ENCODE measurements at places on chromosomes 1 and 21. TPM values are rescaled to one million over a fixed set of nuclear protein-coding genes. Genes with fewer than 3 reads are reported as not detected.

- DNase-seq = no peak
Measured at GRCh38 chr21:42650033-42650370, 3.4 kb upstream of the PDE9A start.

GRCh38 chr1:66270119-66270812 is 263.7 kb upstream of the SGIP1 start:
- no peak for DNase-seq

Gene SFN
- total RNA-seq = 7.0 TPM

- DNase-seq = no peak
Measured at GRCh38 chr1:17273096-17273495, 24.2 kb downstream of the PADI3 start.

DNA sequence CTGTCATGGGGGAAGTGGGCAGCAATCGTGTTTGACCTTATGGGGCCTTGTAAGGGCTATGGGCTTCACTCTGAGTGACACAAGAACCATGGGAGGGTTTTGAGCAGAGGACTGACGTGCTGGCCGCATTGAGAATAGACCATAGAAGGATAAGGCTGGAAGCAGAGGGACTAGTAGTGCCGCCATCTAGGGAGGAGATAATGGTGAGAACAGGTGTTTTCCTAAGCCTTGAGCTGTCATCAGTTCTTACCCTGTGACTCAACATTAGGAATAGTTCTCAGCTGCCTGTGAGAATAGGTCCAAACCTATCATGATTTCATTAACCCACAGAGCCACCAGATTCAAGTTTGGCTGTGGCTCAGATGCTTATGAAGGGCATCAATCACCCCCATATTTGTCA is 228.5 kb downstream of the CACNA1E start:
- no peak for DNase-seq

- peak; percentile 6 for DNase-seq
Measured at GRCh38 chr1:106534612-106535011, 521.9 kb upstream of the PRMT6 start.

DNA sequence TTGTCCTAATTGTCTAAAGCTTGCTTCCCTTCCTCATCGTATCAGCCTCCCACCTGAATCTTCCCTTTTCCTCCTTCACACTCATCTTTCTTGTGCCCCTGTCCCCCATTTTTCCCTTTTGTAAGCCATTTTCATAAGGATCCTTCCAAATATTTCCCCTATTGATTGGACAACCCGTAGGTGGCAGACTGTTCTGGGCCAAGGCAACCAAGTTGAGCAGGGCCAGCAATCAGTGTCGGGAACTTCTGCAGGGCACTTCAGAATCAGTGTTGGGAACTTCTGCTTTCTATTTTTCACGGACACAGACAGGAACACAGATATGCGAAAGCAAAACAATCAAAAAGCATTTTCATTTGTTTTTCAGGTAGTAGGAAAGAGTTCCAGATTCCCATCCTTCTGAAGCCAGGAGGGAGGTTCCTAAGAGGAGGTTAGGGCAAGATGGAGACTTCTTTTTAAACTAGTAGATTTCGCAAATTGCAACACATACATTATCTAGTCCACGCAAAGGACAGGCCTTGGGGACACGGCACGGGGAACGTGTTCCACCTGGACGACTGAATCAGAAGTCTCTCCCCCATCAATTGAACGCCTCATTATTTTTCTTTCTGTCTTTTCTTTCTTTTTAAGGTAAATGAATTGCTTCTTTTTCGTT is 691 bp upstream of the MPZL1 start:
- peak; percentile 55 for DNase-seq

GRCh38 chr1:25055961-25056360 is 125.9 kb upstream of the RUNX3 start:
- no peak for DNase-seq

- no peak for DNase-seq
Measured at GRCh38 chr1:31650161-31651088, 5.7 kb upstream of the PEF1 start.

DNA sequence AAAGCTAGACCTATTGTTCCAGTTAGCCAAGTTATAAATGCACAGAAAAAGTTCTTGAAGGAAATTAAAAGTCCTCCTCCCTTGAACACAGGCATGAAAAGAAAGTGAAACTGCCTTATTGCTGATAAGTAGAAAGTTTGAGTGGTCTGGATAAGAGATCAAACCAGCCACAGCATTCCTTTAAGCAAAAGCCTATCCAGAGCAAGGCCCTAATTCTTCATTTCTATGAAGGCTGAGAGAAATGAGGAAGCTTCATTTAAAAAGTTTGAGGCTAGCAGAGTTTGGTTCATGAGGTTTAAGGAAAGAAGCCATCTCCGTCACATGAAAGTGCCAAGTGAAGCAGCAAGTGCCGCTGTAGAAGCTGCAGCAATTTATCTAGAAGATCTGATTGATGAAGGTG is 2.7 kb upstream of the SSX2IP start:
- DNase-seq = no peak

DNA sequence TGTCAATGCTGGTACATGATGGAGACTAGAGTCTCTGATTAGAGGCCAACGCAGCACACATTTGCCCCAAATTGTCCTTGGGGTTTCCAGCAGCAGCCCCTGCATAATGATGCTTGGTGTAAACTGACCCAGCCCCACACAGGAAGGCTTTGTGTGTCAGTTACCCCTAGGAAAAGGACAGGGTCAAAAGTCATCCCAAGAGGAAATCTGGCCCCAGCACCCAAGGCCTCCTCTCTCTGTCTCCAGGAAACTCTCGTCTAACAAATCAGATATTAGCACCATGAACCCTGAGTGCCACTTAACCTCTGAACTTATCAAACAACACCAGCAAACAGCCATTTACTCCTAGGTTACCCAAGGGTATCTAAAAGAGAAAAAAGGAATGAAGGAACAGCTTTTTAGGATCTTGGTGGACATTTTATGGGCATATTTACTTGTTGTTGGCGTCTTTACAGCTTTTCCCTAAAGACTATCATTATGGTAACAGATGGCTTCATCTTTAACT is 84.5 kb downstream of the PSMG1 start:
- no peak for DNase-seq

- no peak for DNase-seq
Measured at GRCh38 chr1:26289158-26290059, 9.5 kb downstream of the SH3BGRL3 start.

GRCh38 chr1:241592273-241592958 is 47.8 kb downstream of the CHML start:
- DNase-seq = peak; percentile 87

- no peak for DNase-seq
Measured at GRCh38 chr1:53546409-53547155, 87.4 kb downstream of the DMRTB1 start.

DNA sequence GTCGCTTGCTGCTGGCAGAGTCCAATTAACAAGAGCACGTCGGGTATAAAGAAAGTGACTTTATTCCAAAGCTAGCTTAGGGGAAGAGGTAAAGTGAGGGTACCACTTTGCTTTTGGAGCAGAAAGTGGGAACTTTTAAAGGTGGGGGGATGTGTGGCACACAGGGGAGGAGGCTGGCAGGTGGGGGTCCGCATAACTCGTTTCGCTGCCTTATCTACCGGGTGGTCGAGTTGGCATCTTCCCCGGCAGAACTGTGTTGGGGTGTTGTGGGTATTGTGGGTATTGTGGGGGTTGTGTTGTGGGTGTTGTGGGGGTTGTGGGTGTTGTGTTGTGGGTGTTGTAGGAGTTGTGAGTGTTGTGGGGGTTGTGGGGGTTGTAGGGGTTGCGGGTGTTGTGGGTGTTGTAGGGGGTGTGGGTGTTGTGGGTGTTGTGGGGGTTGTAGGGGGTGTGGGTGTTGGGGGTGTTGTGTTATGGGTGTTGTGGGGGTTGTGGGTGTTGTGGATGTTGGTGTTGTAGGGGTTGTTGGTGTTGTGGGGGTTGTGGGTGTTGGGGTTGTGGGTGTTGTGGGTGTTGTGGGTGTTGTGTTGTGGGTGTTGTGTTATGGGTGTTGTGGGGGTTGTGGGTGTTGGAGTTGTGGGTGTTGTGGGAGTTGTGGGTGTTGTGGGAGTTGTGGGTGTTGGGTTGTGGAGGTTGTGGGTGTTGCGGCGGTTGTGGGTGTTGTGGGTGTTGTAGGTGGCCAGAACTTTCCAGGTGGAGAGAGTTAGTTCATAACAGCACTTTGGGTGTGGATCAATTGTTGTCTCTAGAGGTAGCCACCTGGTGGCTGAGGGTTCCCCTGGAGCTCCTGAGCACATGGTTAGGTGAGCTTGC is 52.7 kb downstream of the AGPAT3 start:
- no peak for DNase-seq

GRCh38 chr1:14403961-14404645 is 194.4 kb upstream of the KAZN start:
- no peak for DNase-seq

Gene MPC2
- 46.0 TPM for total RNA-seq

DNA sequence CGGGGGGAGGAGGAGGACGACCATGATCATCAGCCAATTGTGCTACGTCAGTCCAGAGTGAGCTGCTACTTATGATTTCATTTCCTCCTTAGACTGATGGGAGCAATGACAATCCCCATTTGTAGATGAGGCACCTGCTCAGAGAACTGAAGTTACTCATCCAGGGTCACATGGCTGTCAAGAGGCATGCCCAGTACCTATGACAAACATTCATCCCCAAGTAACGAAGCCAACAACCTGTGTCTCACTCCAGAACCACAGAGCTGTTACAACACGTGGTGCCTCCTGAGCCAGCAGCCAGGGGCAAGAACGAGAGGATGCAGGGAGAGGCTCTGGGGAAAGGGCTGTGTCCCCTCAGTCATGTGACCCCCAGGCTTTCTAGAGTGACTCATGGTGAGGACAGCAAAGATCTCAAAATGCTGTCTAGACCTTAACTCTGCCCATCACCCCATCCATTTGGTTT is 93.6 kb downstream of the SIM2 start:
- peak; percentile 87 for DNase-seq

- DNase-seq = no peak
Measured at GRCh38 chr1:115505148-115505571, 136.6 kb upstream of the VANGL1 start.

Gene ETV3L
- not detected for total RNA-seq

DNA sequence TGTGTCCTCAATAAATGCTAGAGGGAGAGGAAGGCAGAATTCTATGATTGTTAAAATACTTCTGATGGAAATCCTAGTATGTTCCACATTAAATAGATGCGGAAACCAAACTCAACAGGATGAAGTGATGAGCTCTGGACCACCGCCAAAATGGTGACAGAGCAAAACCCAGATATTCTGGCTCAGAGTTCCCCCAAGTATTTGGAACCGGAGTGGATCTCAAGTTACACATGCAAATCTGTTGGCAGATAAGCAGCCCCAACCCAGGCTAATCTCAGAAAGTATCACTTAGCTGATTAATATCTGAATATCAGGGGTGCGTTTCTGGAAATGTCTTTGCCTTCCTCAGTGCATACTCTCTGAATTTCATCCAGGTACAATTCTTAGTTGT is 17.4 kb upstream of the GRHL3 start:
- DNase-seq = no peak

DNA sequence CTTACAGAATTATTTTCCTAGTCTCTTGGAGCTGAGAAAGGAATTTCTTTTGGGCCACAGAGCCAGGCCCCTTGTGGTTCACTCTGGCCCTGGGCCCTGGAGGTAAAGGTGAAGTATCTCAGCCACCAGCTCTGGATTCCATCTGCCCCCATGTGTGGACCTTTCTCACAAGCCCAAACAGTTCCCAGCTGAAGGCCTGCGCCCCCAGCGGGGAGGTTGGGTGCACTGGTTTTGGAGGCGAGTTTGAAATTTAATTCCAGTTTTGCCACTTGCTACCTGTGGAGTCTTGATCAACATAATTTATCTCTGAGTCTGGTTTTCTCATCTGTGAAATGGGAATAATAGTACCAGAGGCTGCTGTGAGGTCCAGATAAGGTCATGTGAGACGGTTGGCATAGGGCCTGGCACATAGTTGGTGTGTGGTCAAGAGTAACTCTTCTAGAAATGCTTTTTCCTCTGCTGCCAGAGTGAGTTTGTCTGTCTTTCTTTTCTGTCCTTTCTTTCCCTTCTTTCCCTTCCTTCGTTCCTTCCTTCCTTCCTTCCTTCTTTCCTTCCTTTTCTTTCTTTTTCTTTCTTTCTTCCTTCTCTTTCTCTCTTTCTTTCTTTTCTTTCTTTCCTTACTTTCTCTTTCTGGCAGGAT is 6.1 kb downstream of the AGTRAP start:
- DNase-seq = no peak

- DNase-seq = no peak
Measured at GRCh38 chr1:221457685-221458446, 284.0 kb downstream of the DUSP10 start.

Gene RHEX
- total RNA-seq = not detected

DNA sequence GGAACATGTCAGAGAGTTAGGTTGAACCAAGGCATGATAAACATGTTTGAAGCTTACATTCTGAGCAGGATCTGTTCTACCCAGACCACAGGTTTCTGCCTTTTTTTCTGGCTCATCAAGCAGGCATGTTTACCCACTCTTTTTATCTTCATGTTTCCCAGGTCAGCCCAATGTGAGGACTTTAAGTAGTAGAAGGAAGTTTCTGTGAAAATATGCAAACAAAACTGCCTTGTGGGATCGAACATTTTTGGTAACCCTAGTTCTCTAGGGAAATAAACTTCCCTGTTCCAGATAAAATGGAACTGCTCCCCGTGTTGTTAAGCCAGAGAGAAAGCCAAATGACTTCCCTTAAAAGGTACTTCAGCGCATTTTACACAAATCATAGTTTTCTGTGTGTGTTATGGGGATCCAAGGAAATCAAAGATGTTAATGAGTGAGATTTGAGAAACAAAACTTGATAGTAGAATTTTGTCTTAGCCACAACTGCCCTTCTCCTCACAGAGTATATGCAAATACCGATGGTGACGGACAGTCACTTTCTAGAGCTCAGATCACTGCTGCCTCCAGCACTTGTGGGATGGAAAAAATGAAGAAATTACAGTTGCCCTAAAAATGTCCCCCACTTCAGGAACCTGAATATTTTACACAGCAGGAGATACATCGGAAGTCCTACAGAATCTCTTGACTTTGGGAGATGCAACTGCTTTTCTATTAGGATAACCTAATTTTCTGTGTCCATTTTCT is 765 bp upstream of the HIPK1 start:
- DNase-seq = no peak

Gene SLAMF7
- 4.2 TPM for total RNA-seq

GRCh38 chr21:25562660-25563059 is 44.6 kb downstream of the MRPL39 start:
- DNase-seq = no peak

Gene CD48
- not detected for total RNA-seq

Gene NENF
- total RNA-seq = 42.8 TPM

All from HT1080 (cell line).